ENCODE measurements at places on chromosomes 7 and 10. TPM values are rescaled to one million over a fixed set of nuclear protein-coding genes. Genes with fewer than 3 reads are reported as not detected.

Gene TSPAN33
- total RNA-seq = 14.9 TPM

Gene PTPN20
- 14.3 TPM for total RNA-seq

DNA sequence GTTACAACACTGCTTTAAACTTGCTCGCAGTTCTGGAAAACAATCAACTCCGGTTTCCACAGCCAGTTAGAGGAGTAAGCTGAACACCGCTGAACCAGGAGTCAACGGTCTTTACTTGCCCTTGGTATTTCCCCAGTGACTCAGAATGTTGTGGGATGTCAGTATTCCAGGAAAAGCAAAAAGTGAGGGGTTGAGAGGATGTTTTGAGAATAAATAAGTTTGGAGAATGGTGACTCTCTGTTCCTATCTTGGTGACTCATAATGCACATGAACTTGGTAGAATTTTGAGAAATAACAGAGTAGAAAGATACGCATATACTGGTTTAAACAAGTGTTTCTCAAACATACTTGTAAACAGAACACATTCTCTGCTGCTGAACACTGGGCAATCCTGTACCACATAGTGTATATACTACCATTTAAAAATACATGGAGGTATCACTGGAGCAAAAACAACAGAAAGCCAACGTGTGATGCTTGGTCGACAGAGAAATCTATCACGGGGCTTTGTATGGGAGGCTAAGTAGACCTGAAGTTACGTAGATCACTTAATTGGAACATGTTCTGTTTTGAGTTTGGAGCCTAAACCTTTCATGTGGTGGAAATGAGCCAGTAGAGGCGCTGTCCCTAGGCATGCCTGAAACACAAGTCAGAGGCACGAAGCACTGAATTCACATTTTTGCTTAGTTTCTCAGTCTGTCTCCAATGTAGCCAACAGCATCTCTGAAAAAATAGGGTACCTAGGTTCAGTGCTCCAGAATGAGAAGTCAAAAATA, 534.3 kb downstream of the PARD3 start:
- DNase-seq = no peak

DNA sequence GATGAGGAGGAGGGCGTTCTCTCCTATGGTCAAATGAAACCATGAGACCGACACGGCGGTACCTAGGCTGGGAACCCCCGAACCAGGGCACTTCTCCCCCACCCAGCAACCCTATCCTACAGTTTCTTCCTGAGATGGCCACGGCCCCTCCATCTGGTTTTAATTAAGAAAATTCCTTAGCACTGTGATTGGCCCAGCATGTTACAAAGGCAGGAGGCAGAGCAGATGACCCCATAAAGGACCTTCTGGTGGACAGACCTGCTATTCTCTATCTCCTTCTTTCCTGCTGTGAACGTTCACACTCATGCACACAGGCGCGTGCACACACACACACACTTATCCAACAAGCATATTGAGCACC, 129.4 kb downstream of the RGS10 start:
- no peak for DNase-seq

DNA sequence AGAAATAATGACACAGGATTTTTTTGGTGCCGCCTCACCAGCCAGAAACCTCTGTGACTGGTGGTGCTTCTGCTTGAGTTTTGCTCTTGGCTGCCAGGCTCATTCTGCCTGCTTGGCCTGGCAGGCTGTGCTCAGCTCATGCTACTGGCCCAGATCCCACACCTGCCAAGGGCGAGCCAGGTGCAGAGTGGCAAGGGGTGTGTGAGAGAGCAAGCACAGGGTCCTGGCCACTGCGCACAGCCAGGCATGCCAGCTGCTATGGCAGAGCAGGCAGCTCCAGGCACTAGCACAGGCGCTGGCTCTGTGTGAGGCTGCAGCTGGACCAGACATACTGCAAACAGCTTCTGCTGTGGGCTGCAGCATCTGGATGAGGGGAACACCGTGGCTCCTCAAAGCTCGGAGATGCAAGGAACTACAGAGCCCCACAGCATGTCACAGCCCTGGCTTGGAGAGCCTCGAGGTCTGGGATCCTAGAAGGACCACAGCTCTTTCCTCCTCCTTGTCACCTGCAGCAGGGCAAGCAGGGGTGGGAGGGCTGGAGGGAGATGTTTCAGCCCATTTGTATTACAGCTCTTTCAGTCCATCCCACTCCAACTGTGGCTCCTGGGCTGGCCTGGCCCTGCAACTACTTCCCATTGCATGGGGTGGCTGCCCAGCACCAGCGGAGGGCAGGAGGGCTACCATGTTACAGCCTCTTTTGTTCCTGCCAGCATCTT, 313.4 kb upstream of the SEMA3C start:
- DNase-seq = peak; percentile 64

Gene PRPS1L1
- total RNA-seq = not detected

- no peak for DNase-seq
Observed at GRCh38 chr7:106774768-106775551, 90.1 kb upstream of the PIK3CG start.

GRCh38 chr7:97024209-97025129, at the start of gene DLX5:
Gene DLX5, minus strand, starts transcription at chr7:97024831. Its CDS starts 208 bp downstream, at chr7:97024623.
- no peak for DNase-seq

Gene TRIM50
- total RNA-seq = 0.32 TPM

Gene DRGX
- not detected for total RNA-seq

- no peak for DNase-seq
Observed at GRCh38 chr10:42551582-42552187, 86.7 kb downstream of the ZNF33B start.

DNA sequence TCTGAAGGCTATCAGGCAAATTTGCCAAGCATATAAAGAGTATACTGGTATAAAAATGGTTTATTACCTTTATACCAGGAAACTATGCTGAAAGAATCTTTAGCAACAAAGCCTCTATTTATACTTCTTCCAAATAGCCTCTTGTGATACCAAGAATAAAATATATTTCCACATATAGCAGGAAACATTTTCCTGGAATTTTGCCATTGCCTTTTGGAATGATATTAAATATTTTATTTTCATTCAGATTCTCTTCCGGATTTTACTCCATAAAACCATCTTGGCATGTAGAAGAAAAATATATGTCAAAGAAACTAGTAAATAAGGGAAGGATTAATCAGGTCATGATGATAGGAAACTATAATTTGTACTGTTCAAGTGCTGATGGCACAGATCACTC, 17.7 kb downstream of the SOSTDC1 start:
- no peak for DNase-seq

DNA sequence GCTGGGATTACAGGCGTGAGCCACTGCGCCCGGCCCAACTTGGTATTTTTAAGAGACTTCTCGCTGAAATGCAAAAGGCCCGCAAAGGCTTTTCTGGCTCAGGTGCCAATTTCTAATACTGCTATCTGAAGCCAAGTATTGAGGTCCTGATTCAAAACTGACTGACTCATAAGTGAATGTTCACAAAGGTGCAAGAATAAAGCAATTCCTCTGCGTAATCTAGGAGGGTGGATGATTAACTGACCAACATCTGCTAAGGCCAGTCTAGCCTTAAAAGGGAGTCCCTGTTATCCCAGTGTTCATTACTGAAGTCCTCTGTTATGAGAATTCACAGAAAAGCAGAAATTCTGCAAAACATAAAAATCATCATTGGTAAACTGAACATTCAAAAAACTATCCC, 111.4 kb downstream of the SRPK2 start:
- no peak for DNase-seq

DNA sequence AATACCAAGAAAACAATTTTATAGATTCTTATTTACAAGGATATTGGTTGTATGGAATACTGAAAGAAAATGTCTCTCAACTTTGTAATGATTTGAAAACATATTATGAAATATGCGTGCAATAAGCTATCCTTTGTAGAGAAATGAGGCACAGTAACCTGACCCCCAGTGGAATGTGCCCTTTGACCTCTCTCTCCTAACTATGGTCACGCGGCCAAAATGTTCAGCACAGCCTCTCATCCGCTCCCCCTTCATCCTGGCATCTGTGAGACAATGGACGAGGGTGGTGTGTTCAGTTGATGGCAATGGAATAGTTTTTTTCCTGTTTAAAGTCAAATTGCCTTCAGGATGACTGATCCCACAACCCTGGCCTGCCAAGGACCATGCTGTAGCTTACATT, 13.3 kb downstream of the BEND7 start:
- DNase-seq = no peak

Gene TBC1D12
- 4.6 TPM for total RNA-seq

DNA sequence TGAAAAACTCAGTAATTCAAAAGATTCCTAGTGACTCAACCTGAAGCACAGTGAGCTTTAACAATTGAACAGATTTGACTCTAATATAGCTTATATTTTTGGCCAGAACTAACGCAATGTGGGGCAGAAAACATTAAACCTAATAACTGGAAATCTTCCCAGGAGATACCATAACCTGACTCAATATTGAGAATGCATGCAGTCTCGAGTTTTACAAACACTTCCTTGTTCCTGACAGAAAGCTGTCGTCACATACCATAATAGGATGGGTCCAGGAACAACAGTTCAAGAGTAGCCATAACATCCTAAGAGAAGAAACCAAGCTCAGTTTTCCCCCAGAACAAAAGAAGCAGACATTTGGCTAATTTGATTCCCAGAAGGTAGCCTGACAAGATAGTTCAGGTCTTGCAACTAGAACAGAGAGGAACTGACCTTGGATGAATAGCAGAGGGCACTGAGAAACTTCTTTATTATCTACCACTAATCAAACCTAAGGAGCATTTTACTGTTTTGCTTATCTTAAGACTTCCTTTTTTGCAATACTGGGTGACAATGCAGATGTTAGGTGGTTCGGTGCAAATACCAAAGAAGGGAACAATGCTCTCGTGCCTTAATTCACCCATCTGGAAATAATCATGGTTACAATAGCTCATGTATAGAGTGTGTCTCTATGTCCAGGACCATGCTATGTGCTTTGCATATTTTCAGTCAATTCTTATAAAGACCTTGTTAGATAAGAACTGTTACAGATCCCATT, 38.6 kb upstream of the ACSL5 start:
- DNase-seq = no peak

DNA sequence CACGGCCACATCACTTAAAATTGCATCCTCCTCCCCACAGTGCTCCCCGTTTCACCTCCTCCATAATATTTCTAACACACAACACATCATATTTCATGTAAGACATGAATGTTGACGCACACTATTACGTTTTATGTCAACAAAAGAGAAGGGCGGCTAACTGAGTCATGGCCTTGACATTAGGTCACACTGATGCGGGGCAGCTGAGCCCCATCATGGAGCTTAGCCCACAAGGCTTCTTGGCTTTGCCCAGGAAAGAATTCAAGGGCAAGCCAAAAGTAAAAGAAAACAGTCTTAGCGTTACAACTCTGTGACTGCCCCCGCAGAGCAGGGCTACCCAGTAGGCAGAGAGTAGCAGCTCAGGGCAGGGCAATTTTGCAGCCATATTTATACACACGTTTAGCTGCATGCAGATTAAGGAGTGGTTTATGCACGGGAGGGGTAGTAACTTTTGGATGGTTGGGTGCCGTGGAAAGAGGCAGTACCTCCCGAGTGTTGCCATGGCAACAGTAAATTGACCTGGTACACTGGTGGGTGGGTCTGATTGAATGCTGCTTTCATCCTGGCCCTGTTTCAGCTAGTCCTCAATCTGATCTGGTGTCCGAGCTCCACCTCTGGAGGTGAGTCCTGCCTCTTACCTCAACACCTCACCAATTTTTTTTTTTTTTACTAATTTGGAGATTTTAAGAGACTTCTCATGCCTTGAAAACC, 156.2 kb upstream of the FRMD4A start:
- DNase-seq = no peak

DNA sequence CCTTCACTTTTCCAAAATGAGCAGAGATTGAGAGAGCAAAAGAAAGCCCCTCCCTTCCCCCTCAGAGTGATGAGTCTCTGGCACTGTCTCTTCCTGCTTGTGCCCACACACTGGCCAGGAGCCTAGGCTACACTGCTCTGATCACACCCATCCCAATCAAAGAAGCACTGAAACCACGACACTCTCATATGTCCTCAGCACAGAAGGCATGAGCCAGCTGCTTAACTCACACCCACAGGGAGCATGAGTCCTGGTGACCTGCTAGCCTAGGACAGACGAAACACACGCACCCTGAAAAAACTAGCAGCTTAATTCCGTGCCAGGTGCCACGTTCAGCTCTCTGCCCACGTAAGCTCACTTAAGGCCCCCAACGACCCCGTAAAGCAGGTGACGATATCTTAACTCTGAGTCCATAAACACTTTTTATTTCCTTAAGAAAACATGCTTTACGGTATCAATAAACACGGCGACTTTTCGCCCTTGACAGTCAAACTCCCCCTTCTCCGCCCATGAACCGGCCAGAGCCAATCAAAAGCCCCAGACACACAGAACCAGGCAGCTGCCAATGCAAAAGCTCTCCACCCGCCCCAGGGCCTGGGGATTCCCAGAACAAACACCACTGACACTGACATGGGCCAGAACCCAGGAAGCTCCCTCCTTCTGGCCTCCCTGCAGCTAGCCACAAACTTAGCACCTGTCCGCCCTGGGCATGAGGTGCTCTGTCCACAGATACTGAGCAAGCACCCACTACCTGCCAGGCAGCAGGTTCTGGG, 69.0 kb downstream of the TNRC18 start:
- peak; percentile 79 for DNase-seq

DNA sequence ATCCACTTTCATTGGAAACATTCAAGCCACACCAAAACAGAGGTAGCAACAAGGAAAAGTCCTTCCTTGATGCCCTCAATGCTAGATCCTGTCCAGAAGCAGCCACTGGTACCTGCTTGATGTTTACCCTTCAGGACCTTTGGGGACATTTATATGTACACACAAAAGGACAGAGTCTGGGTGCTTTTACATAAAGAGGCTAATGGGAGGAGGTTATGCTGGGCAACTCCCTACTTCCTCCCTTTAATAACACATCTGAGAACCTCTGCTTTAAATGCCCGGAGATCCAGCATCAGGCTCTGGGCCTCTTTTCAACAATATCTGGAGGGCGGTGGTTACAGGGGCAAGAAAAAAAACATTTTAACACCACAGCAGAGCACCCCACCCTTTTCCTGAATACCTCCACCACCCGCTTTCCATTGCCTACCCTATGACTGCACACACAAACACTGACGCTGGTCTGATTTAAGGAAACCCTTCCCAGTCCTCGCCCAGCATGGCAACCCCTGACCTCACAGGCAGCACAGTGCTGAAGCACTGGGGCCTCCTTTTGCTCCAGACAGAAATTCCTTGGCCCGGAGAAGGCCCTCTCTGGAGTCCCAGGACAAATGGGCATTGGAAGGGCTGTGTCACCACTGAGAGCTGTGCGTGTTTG, 39.3 kb upstream of the DUSP5 start:
- DNase-seq = no peak

DNA sequence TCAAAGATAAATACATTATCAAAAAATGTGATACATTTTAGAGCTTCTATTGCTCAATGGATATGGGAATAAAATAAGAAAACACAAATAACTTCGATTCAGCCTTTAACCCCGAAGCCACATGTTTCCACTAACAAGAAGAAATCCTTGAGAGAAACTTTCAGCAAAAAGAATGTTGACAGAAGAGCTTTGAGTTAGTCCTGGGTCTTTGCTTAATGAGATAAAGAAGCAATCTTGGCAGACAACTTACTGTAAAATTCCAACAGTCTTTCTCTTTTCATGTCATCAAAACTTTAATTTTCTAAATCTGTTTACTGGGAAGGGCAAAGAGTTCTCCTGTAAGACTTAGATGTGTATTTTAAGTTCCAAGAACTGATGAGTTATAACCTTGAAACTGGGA, 810.2 kb downstream of the CNTNAP2 start:
- DNase-seq = no peak

GRCh38 chr7:151448261-151449252, 8.6 kb upstream of the CRYGN start:
- DNase-seq = no peak

Gene SEMA3E
- 0.24 TPM for total RNA-seq

Gene CASD1
- total RNA-seq = 17.9 TPM
